Tongue (tissue), 3 donors: ENCODE measurements at places on chromosomes 2 and 18.

DNA sequence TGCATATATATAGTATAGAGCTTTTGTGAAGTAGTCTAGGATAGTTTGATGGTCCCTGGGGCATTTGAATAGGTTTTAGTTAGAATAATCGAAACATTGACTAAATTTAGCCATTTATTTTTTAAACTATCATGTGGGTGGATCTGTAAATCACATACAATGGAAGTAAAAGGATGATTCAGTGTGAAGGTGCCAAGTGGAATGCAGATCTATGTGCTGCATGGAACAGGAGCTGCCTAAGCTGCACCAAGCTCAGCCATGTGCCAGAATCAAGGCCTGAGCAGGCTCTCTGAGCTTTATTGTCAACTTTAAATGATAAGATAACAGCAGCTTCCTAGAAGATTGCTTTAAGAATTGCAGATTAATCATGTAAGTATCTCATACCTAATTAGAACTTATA is 1996.2 kb upstream of the PIK3C3 start:
- no peak for DNase-seq

DNA sequence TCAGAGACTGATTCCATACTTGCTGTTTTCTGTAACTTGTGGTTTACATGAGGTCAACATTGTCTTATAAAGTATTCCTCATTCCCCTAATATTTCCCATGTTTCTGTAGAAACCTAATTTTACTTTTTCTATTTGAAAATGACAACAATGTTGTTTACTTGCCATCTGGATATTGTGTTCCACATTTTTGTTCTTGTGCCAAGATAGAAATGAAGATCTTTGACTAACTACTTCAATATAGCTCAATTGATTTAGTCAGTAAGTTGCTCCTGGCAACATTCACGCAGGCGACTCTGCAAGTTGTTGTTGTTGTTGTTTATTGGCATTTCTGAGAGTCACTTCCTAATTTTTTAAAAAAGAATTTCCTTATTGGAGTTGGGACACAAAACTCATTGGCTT is 69.5 kb downstream of the CAVIN2 start:
- DNase-seq: no peak

- DNase-seq: no peak
Measured at GRCh38 chr2:196383799-196384198, 212.4 kb upstream of the STK17B start.

DNA sequence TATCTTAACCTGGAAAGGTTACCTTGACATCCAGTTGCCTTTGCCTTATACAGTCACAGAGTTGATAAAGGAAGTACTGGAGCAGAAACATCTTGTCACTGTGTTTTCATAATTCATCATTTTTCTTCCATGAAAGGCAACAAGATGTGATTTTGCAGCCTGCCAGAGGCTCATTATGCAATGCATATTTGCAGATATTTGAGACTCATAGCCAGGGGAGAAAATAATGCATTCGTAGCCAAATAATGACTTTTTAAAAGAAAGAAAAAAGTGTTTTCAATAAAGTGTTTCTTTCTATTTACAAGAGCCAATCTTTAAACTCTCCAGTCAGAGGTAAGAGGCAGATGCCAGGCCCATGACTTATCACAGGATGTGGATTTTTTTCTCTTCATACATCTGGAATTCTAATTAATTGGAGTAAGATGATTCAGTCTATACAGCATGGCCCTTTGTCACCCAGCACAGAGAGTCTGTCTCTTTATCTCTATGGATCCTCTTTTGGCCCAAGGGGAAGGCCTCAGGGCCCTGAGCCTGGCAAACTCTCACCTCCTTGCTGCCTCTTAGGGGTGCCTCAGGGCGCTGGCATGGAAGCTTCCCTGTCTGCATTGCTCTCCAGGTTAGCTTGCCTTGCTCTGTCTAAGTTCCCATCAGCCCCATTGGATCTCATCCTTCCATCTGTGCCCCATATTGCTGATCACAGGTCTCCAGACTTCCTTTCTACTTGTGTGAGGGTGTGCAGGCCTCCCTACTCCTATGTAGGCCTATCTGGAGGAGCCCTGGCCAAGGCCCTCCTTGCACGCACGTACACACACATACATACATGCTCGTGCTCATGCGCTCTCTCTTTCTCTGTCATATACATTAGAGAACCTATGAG is 247.7 kb downstream of the TPGS2 start:
- no peak for DNase-seq

GRCh38 chr2:226740039-226740648 is 59.5 kb downstream of the IRS1 start:
- peak; percentile 53 for DNase-seq

GRCh38 chr2:43572244-43572643 is 23.6 kb downstream of the THADA start:
- DNase-seq: no peak

GRCh38 chr2:111227716-111228141 is 107.0 kb downstream of the BCL2L11 start:
- no peak for DNase-seq

DNA sequence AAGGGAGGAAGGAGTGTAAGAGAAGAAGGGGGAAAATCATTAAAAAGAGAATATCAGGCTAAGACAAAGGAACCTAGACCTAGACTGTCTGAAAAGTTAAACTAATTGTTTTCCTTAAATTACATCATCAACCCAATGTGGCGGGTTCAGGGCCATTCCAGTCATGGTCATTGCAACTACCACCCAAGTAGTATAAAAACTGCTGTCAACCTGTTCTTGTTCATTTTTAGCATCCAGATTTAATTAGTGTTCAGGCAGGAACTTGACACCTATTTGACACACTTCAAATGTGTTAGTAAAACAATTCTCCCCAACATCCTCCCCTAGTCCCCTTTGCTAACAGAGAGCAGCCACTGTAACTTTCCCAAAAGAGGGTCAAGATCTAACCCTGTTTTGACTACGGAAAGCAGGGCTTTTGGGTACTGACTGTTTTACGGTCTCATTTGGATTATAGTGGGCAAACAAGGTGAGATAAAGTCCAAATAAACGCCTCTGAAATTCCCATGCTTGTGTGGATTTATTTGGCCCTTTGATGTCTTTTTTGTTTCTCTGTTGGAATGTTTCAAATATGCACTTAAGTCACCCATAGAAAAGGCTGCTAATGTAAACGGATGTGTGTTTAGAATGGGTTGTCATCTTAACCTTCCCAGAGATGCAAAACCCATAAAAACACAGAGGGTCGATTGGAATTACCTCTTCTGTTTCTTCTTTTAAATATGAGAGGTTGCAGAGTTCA is 19.3 kb upstream of the TANC1 start:
- DNase-seq: no peak

DNA sequence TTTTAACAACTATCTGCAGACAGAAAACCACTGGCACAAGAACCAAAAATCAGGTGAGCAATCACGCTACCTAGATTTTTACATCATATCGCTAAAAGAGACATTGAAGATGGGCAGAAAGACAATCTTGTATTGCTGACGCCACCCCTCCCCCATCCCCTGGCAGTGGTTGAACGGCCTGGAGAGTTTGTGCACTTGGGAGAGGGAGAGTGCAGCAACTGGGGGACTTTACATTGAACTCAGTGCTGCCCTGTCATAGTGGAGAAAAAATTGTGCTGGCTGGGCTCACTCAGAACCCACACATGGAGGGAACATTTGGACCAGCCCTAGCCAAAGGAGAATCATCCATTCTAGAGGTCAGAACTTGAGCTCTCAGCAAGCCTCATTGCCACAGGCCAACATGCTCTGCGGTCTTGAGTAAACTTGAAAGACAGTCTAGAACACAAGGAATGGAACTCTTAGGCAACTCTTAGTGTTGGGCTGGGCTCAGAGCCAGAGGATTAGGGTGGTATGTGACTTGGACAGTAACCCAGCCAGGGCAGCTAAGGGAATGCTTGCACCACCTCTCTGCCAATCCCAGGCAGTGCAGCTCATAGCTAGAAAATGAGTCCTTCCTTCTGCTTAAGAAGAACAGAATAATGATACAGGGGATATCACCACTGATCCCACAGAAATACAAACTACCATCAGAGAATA is 220.0 kb upstream of the CYP26B1 start:
- DNase-seq: peak; percentile 44

- DNase-seq: peak; percentile 31
Measured at GRCh38 chr2:201406077-201406662, 45.1 kb downstream of the TRAK2 start.

- DNase-seq: no peak
Measured at GRCh38 chr2:60413814-60414168, 139.7 kb downstream of the BCL11A start.

DNA sequence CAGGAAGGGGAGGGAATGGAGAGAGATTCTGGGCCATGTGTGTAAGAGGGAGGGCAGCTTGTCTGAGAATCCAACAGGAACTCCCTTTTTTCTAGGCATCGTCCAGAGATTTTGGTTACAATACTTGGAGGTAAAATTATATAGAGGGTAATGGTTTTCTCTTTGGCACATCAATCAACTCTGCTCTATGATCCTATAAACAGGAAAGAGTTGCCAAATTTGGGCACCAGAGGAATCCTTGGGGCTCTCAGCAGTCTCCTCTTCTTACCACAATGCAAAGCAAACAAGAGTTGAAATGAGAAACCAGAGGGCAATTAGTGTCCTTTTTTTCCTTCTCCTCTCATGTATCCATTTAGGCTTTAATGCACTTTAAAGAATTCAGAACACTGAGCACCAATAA is 243.4 kb downstream of the SLC8A1 start:
- DNase-seq: no peak

- peak; percentile 78 for DNase-seq
Measured at GRCh38 chr18:46293742-46294181, 189.6 kb downstream of the HAUS1 start.

GRCh38 chr2:220583725-220584124 is 956.3 kb downstream of the SLC4A3 start:
- peak; percentile 13 for DNase-seq

- no peak for DNase-seq
Measured at GRCh38 chr2:29304399-29305060, 189.3 kb downstream of the CLIP4 start.

DNA sequence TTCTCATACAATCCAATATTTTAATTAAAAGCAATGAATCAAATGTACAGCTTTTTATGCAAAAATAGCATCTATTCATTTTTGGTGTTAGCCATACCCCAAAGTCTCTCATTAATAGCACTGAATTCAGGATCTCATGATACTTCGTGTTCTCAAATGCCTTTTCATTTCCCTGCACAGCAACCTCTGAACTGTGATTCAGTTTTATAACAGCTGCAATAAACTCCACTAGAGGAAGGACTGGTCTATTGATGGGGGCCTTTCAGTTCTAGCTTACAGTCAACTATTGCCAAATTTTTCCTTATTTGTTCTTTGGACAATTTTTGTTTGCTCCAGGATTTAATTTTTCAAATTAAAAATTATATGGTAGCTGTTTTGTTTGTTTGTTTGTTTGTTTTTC is 4.8 kb upstream of the TMEM87B start:
- no peak for DNase-seq

GRCh38 chr18:6927153-6927552 is 190.4 kb downstream of the LAMA1 start:
- DNase-seq: no peak

- peak; percentile 56 for DNase-seq
Measured at GRCh38 chr2:96877042-96877451, 7.2 kb upstream of the SEMA4C start.

DNA sequence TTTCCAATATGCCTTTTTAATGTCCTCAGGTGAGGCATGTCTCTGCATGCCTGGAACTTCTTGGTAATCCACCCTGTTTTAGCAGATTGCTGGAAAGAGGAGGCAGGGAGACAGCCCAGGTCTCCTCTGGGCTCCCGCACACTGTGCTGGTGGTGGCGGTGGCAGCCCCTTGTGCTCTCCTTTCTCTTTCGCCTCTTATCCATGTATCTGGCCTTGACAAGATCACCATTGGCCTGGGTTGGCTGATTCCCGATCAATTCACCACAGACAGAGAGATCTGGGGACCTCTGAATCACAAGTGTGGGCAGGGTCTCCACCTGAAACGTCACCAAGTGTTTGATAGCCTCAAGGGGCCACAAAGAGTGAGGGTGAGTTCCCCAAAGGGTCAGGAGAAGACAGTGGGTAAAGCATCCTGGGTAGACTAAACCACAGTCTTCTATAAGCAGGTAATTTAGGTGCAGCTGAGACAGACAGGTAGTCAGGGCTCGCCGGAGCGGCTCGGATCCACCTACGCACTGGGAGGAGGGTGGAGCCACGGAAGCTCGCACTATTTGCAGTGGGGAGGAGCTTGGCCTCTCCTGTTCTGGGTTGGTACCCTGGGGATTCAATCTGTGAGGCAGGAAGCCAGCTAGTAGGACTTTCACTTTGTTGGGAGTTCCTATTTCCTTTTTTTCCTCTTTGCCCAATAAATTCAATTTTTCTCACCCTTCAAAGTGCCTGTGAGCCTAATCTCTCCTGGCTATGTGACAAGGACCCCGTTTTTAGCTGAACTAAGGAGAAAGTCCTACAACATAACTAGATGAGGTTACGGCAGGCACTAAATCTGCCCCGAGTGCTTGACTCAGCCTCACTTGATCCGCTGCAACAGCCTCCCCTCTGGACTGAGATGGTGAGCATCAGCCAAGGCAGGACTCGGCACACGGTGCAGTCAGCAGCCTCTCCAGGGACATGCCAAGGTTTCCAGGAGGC is 57.6 kb downstream of the SLC4A3 start:
- peak; percentile 63 for DNase-seq

GRCh38 chr2:178473931-178474330 is 4.5 kb downstream of the FKBP7 start:
- DNase-seq: peak; percentile 49

- no peak for DNase-seq
Measured at GRCh38 chr18:9811978-9812377, 73.8 kb upstream of the TXNDC2 start.

DNA sequence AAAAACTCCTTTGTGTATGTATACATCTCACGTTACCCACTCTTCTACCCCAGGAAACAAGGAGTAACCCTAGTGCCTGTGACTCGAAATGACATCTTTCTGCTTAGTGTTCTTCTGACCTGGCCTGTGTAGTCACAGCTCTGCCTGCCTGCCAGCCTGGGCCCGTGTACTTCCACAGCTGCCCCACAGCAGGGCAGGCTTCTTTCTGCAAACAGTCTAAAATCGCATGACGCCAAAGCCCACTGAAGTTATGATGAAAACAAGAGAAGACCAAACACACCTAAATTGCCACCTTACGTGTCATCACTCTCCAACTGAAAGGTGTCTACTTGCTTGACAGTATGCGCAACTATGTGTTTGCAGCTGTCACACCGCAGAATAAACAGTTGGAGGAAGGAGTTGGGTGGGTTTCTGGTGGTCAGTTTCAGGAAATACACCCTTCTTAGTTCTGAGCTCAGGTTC is 1.5 kb downstream of the GAREM1 start:
- DNase-seq: peak; percentile 66

- no peak for DNase-seq
Measured at GRCh38 chr2:54803783-54804751, 80.6 kb downstream of the EML6 start.

GRCh38 chr2:121723316-121723715 is 13.4 kb downstream of the NIFK start:
- no peak for DNase-seq

DNA sequence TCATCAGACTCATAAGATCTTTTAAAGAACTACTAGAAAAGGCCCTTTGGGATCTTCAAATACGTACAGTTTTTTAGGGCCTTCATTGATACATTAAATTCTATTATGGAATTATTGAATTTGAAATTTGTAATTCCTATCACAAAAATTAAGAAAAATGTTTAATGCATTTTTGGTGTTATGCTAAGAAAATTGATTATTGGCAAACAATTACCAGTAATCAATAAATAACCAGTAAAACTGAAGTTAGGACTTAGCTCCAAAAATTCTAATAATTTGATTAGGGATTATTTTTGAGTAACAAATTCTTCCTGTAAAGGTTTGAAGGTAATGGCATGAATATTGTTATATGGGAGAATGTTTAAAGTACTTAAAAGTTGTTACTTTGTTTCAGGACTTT is 119.3 kb downstream of the UBR3 start:
- DNase-seq: no peak

- peak; percentile 62 for DNase-seq
Measured at GRCh38 chr2:158740621-158741020, 54.5 kb upstream of the DAPL1 start.
